NCI-H82 (cell line): ENCODE measurements at places on chromosomes 13 and 19.
A peak's percentile ranks its signal among the peaks of the same experiment; 100 is the strongest.

GRCh38 chr19:51688671-51689571 is 4.2 kb upstream of the SPACA6 start:
- peak; percentile 71 for DNase-seq

DNA sequence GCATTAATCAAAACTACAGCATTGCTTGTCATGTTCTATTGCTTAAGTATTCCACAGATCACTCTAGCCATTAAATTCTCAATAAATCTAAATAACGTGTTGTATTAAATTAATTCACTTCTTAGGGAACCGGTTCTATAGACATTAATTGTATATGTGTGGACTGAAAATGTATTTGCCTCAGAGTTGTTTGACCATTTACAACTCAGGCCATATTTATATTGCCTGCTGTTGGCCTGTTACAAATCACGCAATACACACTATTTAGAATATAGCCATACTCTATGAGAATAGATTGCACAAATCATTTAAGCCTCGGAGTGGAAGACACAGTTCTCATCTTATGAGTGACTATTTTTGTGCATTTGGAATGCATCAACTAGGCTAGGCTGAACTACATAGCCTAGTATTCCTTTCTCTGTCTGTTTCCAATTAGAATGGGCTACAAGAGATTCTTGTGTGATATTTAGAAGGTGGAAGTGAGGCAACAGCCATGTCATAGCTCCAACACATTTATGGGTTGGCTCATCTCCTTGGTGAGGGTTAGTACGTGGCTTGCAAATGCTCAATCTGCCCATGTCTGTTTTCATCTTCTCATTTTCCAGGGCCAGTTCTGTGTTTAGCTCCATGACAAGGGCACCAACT is 1116.1 kb downstream of the PCDH9 start:
- DNase-seq = no peak

GRCh38 chr19:19630426-19630825 is 2.4 kb upstream of the LPAR2 start:
- no peak for DNase-seq

GRCh38 chr13:75739244-75739868 is 103.2 kb downstream of the LMO7 start:
- no peak for DNase-seq

GRCh38 chr13:110103026-110103425 is 203.9 kb downstream of the COL4A1 start:
- DNase-seq = no peak

DNA sequence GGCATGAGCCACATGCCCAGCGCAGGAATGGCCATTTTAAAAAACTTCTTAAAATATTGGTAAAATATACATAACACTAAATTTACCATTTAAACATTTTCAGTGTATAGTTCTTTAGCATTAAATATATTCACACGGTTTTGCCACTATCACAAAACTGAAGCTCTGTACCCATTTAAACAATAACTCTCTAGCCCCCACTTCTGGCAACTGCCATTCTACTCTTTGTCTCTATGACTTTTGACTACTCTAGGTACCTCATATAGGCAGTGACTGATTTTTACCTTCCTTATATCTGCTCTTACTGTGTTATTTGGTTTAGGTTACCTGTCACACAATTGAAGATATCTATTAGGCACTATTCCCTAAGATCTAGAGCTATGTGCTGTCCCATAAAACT is 2.3 kb upstream of the KBTBD7 start:
- peak; percentile 10 for DNase-seq
